ENCODE measurements at places on chromosomes 1 and 21. TPM values are rescaled to one million over a fixed set of nuclear protein-coding genes. Genes with fewer than 3 reads are reported as not detected.

RNU1-1 gene
- not detected for polyA plus RNA-seq

CTBS gene
- polyA plus RNA-seq, result 25.3 TPM

DNA sequence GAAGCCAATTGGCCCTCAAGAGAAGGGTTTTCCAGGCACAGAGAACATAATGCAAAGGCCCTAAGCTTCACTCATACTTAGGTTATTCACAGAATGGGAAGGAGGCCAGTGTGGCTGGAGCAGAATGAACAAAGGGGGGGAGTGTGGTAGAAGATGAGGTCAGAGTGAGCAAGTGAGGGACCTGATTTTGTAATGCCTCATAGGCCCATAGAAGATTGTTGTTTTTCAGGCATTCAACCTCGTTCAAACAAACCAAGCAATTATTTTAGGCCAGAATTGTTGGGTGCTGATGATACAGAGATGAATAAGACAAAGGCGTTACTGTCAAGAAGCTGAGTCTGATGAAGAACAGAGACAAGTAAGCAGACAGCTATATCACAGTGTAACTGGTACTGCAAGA, 54.5 kb upstream of the RAP1A start:
- no peak for DNase-seq

DNA sequence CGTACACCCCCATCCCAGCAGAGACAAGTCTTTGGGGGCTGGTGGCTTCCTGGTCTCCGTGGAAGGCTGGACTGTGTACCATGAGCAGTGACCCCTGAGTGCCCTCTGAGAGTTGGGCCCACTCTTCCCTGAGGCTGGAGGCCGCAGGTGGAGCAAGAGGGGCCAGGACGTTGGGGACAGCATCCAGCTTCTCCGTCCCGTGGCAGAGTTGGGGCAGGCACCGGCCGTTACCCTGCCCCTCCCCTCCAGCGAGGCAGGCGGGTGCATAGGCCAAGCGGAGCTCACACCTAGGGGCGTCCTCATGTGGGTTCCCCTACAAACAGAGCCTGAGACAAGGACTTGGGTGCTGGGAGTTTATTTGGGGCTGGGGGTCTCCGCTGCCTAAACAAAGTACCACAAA, 14.0 kb downstream of the GABRD start:
- DNase-seq, result no peak

DNA sequence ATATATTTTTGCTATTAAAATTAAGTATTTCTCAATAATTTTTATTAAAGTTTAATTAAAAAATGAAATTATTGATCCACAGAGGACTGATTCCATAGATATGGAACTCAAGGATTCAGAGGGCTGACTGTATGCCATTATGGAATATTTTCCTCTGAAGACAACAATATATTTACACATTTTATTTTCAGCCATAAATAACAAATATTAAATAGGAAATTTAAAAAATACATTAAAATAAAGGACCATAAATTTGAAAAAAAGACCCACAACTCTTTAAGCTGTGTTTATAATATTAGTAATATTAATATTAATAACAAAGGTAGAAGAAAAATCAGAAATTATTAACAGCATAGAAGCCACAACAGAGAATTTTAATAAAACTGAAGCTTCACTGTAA, 18.2 kb downstream of the RGS13 start:
- no peak for DNase-seq

- DNase-seq, result no peak
Observed at GRCh38 chr1:101723415-101723814, 273.3 kb downstream of the OLFM3 start.

GRCh38 chr21:22250355-22250754, 1252.1 kb downstream of the NCAM2 start:
- DNase-seq, result no peak

DNA sequence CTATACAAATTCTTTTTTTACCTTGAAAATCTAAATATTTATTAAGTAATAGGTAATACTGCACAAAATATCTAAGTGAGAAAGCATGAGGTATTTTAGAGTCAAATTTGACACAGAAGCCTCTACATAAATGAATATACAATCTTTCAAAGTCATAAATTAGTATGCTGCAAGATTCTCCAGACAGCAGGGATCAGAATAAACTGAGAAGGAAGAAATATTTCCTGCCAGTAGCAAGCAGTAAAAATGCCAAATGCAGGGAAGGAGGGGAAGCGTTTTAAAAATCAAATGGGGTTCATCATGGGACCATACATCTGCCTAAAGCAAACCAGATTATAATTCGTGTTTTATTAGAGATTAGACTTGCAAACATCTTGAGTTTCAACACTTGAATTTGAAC, 18.9 kb downstream of the COLGALT2 start:
- DNase-seq, result no peak

All from BJ (cell line).